ENCODE measurements at places on chromosomes 5 and 9. TPM values are rescaled to one million over a fixed set of nuclear protein-coding genes. Genes with fewer than 3 reads are reported as not detected.

GRCh38 chr5:58410441-58410840 is 49.4 kb downstream of the PLK2 start:
- DNase-seq, result peak; percentile 79

DNA sequence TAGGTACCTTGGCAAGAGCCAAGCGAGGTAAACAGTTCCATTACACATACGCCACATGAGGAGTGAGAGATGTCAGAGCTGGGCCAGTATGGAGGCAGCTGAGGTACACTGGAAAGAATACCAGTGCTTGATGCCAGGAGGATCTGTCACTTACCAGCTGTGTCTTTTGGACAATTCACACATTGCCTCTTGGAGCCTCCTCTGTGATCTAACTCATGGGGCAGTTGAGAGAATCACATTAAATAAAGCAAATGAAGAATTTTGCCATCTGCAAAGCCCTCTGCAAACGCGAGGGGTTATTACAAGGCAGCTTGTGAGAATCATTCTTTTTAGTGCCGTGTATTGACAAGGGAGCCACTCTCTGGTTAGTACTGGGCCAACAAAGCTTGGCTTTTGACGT is 429.7 kb upstream of the KLF4 start:
- no peak for DNase-seq

DNA sequence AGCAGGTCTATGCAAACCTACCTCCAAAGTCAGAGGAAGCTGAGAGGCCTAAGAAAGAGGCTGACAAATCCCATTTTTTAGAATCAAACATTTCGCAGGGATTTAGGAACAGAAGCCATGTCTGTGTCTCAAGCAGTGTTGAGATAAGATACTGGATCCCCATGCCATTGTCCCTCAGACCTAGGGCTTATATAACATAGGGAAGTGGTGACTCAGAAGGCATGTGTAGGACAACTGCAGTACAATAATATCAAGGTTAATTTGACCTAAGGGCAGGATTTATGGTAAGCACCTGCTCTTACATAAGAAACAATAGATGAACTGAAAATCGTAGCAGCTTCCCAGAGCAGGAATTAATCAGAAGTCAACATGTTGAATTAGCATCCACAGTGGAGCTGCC is 459.4 kb downstream of the ANXA1 start:
- DNase-seq, result peak; percentile 24

DNA sequence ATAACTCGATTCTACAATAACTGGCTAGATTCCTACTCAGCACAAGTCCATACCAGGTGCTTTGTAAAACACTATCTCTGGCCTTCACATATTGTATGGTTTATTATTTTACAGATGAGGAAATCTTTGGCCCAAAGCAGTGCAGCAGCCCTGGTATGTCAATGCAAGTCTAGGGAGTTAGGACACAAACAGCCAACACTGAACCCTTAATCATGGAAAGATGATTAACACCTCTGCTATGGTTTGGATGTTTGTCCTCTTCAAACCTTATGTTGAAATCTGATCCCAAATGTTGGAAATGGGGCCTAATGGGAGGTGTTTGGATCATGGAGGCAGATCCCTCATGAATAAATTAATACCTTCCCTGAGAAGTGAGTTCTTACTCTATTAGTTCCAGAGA is 76.6 kb downstream of the MAPKAP1 start:
- no peak for DNase-seq

- DNase-seq, result peak; percentile 59
Observed at GRCh38 chr5:132962429-132963021, 909 bp downstream of the AFF4 start.

CARTPT gene
- not detected for total RNA-seq

- DNase-seq, result no peak
Observed at GRCh38 chr5:117084067-117084466, 509.4 kb upstream of the SEMA6A start.

DNA sequence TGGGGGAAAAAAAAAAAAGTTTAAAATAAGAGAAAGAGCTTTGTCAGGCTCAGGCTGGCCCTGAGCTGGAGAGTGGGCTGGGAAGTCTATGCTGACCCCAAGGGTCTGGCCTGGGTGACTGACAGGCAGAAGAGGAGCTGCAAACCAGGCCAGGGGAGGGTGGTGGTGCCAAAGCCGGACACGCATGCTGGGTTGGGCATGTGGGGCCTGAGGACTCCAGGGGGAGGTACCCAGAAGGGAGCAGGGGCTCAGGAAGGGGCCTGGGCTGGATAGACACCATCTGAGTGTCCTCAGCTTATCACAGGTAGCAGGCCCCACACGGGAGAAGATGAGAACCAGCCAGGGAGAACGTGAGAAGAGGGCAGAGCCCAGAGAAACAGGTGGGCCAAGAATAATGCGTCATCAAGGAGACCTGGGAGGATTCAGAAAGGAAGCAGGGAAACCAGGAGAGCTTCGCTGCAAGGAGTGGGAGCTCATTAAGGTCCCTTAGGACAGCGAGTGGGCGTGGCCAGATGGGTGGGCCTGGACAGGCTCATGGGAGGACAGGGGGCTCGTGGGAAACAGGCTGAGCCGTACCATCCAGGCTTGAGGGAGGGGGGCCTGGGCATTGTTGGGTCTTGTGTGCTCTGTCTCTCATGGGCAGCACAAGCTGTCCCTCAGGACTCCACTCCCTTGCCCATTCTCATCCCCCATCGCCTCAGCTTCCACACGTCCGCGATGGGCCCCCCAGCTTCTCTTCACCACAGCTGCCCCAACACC is 16.0 kb downstream of the TMOD1 start:
- DNase-seq, result no peak

OBP2B gene
- not detected for total RNA-seq

DNA sequence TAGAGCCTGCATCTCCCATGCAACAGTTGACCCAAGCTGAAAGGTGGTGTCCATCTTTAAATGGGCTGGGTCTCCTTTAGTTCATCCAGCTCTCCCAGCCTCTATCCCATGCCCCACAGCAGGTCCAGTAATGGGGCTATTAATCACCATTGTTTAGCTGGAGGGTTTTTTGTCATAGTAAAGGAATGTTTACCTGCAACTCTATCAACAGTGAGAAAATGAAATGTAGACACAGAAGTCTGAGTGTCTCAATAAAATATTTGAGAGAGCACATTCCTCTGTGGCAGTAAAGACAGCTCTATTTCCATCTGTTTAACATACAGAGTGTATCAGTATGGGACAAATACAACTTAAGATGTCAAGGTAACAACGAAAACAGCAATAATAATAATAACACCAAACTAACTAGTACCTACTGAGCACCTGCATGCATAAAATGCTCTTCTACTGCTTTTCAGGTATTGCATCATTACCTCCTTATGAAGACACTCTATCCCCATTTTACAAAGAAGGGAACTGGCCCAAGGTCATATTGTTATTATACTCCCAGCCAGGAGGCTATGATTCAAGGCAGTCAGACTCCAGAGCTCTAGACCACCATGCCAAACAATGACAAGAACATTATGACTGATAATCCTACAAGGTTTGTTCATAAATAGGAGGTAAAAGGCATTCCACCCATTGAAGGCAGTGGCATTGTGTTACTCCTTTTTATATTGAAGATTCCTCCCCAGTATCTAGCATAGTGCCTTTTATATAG is 21.0 kb upstream of the C5orf58 start:
- DNase-seq, result no peak

- no peak for DNase-seq
Observed at GRCh38 chr9:21001581-21001980, 29.9 kb downstream of the HACD4 start.

PCDHGA5 gene
- 0.21 TPM for total RNA-seq

- DNase-seq, result no peak
Observed at GRCh38 chr5:1529498-1529897, 5.7 kb upstream of the LPCAT1 start.

PCDHB8 gene
- total RNA-seq, result not detected

DNA sequence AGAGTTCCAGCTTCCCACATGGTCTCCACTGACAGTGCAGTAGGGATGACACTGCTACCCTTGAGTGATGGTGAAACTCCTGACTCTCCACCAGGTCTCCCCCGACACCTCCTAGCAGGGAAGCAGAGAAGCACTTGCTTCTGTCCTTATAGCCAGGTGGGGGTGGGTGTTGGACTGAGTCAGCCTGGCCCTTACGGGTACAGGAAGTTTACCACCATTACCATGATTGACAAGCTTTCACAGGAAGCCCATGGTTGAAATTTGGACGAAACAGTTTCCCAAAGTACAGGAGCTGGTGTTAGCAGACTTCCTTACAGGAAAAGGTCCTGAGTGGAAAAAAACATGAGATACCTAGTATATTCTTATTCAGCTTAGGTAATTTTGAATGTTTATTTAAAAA is 3.1 kb upstream of the FBXL7 start:
- DNase-seq, result peak; percentile 38

DNA sequence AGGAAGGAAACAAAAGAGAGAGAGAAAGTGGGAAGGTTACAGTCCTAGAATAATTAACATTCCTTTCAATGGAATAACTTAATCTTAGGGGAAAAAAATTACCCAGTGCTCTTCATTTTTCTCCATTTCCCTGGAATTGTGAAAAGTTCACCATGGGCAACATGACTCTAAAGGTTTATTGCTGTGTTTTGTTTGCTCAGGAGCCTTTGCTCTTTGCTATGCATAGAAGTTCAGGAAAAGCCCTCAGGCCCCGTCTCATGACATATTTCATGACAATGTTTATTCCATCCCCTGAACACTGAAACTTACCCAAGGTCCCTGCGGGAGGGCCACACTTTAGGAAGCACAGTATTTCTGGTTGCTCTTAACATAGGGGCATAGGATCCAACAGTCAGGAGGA is 9.8 kb upstream of the CTSL start:
- no peak for DNase-seq

NRG2 gene
- total RNA-seq, result 10.4 TPM

- no peak for DNase-seq
Observed at GRCh38 chr9:133155156-133155555, 8.6 kb downstream of the GBGT1 start.

IL4 gene
- not detected for total RNA-seq

- DNase-seq, result no peak
Observed at GRCh38 chr9:87650611-87651295, 75.2 kb upstream of the CTSL start.

DNA sequence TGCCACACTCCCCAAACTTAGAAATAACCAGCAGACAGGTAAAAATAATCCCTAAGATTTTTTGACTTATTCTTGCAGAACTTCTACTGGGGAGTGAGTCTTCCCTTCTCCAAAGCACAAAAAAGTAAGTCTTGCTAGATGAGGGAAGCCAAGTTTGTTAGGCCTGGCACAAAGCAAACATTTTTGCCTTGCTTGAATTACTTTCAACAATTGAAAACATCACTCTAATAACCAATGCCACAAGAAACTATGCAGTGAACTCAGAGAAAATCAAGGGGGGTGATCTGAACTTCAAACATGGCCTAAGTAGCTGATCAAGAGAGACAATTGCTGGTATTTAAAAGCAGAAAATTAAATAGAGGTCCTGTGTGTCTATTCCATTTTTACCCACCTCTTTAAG is 123.6 kb upstream of the SLC1A3 start:
- no peak for DNase-seq

ENC1 gene
- total RNA-seq, result 72.0 TPM

- DNase-seq, result no peak
Observed at GRCh38 chr5:82512025-82512424, 233.9 kb upstream of the RPS23 start.

- DNase-seq, result no peak
Observed at GRCh38 chr9:120926397-120926928, at the start of gene TRAF1. TRAF1 (minus strand) TSS chr9:120926796; CDS start chr9:120926075, 721 bp downstream.

CDC25C gene
- total RNA-seq, result 15.5 TPM

DNA sequence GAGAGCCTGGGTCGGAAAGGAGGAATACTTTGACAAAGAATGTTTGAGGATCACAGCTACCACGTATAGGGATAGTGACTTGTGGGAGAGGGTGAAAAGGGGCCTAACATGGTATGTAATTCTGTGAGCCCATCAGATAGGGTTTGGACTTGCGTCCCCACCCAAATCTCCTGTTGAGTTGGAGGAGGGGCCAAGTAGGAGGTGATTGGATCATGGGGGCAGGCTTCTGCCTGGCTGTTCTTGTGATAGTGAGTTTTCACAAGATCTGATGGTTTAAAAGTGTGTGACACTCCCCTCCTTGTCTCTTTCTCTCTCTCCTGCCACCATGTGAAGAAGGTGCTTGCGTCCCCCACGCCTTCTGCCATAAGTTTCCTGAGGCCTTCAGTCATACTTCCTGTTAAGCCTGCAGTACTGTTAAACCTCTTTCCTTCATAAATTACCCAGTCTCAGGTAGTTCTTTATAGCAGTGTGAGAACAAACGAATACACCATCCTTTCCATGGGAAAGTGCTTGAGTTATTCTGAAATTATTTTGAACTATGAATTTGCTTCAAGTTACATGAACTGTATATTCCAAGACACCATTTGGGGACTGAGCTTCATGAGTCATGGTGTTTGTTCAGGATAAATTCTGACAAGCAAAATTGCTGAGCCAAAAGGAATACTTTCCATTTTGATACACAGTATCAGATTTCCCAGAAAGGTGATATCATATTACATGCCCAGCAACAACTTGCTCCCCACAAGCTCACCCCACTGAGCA is 68.8 kb upstream of the SSBP2 start:
- DNase-seq, result peak; percentile 46

- peak; percentile 72 for DNase-seq
Observed at GRCh38 chr5:34959323-34959722, 30.0 kb downstream of the DNAJC21 start.

NTNG2 gene
- 1.1 TPM for total RNA-seq

DNA sequence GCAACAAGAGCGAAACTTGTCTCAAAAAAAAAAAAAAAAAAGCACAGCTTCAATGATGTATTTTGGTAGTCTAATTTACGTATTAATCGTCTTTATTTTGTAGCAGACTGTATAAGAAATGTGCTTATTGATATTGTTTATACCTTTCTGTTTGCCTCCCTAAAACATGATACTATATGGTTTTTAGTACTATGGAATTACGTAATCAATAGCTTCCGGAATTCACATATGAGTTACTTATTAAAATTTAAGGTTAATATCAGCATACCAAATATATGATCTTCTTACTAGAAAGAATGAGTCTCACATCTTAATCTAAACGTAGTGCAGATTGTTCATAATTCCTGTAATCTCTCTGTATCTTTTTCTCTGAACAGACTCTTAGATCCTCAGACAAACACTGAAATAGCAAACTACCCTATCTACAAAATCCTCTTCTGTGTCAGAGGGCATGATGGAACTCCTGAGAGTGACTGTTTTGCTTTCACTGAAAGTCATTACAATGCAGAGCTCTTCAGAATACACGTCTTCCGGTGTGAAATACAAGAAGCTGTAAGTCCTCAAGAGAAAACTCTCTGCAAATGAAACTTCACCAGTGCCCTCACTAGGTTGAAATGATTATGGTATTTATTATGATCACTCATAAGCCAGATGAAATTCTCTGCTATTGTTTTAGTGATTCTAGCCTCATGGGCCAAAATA is 44.4 kb upstream of the GPR21 start:
- DNase-seq, result no peak

GRCh38 chr9:2466703-2467102 is 154.9 kb upstream of the VLDLR start:
- DNase-seq, result no peak

COL15A1 gene
- 0.13 TPM for total RNA-seq

Data from HT1080 (cell line).